ENCODE measurements at places on chromosomes 5 and 9.

GRCh38 chr5:73687357-73687756, 61.4 kb downstream of the ARHGEF28 start:
- no peak for DNase-seq

DNA sequence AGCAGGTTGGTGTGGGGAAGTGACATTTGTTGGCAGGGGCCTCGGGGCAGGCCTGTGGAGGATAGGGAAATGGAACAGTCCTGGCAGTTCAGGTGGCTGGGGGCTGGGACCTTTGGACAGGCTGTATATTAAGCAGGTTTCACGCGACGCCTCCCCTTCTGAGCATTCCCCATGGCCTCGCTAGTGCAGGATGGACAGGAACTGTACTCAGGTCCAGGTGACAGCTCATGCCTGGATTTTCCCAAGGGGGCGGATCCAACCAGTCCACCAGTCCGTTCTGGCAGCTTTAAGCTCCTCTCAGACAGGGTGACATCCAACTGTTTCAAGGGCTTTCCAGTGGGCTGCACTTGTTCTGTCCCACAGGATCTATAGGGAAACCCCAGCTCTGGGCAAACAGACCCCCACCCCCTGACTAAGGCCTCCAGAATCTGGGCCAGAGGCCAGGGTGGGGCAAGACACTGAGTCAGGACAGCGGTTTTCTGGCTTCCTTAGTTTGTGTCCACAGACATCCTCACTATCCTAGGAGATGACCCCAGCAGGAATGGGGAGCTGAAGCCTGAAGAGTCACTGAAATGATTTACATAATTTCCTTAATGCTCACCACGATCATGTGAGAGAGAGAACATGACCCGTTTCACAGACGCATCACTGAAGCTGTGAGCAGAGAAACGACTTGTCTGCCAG, 20.9 kb downstream of the CSF2 start:
- no peak for DNase-seq

- DNase-seq: no peak
Observed at GRCh38 chr9:136625101-136626065, 37.3 kb upstream of the EGFL7 start.

DNA sequence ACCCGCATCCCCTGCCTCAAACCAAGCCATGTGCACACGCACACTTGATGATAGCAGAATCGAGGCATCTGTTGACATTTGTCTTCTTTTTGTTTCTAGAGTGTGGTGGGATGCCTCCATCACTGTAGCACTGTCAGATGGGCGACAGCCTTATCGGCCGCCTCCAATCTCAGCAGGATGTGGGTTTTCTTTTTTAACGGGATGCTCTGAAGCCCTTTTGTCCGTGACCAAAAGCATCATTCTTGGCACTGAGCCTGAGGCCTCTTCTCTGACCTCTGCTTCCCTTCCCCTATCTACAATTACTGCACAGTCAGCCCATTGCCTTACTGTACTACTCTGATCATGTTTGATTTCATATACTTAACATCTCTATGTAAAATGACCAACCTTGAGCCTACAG, 78.3 kb downstream of the LMNB1 start:
- no peak for DNase-seq

DNA sequence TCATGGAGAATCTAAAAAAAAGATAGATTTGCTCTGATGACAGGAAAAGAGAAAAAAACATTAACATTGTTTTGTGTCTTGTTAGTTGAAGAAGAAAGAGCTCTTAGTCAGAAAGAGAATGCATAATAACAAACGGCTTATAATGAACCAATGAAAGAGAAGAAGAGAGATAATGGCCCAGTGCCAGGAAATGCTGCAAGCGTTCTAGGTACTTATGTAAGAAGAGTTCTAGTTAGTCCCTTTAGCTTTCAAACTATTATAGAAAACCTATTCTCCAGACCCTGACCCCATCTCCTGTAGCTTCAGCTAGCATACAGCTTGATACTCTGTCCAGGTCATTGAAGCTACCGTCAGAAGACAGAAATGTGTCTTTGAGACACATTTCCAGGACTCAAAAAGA, 70.2 kb downstream of the FBXL17 start:
- DNase-seq: no peak

DNA sequence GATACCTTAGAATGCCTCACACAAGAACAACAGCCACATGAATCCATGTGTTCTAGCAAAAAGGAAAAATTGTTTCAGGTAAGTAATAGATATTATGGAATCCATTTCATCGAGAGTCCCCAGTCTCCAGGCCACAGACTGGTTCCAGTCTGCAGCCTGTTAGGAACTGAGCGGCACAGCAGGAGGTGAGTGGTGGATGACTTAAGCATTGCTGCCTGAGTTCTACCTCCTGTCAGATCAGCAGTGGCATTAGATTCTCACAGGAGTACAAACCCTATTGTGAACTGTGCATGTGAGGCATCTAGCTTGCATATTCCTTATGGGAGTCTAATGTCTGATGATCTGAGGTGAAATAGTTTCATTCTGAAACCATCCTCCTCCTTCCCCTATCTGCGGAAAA, 207.0 kb downstream of the CSNK1G3 start:
- no peak for DNase-seq

DNA sequence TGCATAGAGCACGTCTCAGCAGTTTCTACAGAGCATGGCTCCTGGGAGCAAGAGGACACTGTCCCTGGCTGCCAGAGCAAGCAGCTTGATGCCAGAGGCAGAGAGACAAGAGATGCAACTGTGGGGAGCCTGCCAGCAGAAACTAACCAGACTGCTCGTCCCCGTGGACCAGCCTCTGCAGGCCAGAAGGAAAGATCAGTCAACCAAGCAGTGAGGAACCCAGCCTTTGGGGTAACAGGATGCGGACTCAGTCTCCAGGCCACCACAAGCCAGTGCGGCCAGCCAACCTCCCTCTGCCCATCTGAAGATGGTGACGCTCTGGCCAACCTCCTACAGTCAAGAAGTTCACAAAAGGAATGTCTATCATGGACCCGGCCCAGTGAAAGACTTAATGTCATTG, 3.7 kb downstream of the SURF4 start:
- DNase-seq: no peak

DNA sequence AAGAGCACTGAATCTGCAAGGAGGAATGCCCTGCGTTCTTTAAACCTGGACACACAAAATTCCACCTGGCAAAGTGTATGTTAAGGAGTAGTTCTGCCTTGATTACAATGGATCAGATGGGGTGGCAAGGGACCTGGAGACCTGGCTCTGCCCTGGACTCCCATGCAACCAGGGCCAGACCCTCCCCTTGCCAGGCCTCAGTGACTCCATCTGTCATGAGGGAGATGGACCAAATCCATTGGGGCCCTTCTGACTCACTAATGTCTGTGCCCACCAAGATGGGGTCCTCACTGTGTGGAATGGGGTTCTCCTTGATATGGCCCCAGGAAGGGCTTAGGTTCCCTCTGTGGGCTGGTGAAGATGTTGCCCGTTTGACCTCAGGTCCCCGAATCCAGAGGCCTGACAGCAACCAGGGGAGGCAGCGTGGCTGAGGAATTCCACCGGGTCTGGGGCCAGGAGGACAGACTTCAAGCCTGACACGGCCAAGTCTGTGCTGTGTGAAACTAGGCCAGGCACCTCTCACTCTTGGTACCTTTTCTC, 100.3 kb downstream of the PAX5 start:
- no peak for DNase-seq

DNA sequence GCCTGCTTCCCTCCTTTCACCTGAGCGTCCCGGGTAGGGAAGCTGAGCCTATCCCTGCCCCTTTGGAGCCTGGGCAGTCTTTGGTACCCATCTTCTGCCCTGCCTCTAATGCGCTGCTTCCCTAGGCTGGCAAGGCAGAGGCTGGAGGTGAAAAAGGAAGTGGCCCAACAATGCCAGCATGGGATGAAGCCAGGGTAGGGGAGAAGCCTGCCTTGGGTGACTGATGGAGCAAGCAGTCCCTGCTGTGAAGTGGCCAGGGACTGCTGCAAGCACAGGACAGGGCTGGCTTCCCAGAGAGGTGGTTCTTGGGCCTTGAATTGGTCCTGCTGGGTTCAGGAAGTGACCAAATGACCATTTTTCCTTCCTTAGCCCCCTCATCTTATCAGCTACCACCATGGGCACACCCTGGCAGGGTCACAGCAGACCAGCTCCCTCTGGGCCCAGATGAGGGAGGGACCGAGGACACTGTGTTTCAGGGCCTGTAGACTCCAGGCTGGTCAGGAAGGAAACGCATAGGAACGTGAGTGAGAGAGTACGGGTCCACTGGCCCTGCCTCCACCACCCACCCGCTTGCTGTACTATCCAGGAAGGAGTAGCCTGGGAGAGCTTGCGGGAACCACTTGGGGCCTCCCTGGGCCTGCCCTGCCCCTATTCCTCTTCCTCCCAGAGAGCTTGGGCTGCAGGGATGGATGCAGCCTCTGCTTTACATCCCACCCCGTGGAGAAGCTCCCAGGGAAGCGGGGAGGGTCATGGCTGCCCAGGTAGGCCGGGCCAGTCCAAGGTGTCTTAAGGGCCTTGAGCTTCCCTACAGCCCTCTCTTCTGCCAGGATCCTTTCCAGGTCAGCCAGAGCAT, 102.6 kb downstream of the DAB2IP start:
- no peak for DNase-seq

- DNase-seq: no peak
Observed at GRCh38 chr9:28887188-28887884, 1314.1 kb upstream of the C9orf72 start.

DNA sequence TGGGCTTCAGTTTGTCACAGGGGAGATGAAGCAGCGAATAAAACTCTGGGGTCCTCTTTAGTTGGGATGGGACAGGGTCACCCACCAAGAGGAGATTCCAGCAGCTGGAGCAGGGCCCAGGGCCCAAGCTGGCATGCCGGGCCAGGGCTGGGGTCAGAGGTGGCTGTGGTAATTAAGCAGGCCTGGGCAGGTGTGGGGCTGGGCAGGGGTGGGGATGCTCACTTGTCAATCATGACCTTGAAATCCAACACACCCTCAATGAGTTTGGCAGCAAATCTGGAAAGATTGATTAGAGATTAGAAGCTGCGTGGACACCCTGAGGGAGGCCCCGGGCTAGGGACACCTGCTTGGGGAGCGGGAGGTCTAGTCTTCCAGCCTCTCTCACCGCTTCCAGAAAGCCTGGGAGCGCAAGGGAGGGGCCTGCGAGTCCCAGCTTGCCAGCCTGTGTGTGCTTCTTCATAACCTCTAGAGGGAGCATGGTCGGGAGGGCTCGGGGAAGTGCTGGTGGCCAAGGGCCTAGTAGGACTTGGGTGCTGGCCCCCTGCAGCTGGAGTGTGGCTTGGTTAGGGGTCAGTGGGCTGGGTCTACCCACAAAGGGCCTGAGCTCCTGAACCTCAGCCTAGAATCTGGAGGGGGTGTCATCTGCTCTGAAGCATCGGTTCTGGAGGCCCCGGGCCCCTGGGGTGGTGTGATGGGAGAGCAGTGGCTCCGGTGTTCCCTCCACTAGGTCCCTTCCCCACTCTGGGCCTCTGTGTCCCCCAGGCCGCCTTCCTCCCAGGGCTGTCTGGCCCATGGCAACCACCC, 7.6 kb downstream of the CRAT start:
- DNase-seq: no peak

DNA sequence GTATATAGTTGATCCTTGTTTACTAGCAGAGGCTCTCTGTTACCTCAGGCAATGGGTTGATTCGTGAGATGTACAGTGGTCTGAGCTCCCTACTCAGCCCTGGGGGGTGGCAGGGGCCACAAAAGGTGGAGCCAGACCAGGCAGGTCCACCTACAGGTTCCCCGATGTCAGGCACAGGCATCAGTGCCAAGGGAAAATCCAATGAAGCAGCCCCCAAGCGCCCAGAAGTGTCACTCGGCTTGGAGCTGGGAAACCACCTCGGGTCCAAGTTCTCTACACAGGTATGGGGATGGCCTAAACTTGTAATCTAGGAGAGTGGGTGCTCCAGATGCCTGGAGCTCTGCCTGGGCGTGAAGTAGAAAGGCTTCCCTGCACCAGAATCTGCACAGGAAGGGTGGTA, 188.8 kb downstream of the KIAA0825 start:
- no peak for DNase-seq

- DNase-seq: no peak
Observed at GRCh38 chr5:87452837-87453236, 40.1 kb upstream of the CCNH start.
